ENCODE measurements at places on chromosomes 3 and 15. TPM values are rescaled to one million over a fixed set of nuclear protein-coding genes. Genes with fewer than 3 reads are reported as not detected.

Gene ZNF80
- 2.3 TPM for total RNA-seq

DNA sequence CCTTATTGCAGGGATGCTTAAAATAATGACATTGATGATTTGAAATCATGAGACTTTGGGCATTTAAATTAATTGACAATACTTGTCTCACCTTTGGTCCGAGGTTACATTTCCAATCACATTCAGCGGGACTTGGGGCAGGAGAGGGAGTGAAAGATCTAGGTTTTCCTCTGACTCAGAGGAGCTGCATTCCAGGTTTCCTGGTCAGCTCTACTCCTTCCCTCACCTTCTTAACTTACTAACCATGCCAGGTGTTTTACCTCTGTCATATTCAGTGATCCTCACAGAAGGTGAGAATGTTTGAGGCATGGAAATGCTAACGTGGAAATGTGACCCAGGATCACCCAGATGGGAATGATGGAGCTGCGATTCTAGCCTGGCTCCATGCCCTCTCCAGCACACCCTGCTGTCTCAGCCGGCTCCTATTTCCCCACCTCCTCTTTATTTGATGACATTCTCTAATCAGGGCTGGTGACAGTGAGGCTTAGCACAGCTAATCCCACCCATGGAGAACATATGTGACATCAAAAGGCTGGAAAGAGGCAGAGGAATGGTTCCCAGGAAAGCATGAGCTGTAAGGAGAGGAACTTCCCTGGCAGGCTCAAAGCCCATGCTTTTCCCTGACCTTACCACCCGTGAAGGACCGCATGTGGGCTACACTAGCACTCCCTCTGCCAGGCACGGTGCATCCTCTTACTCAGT, 38.7 kb downstream of the THSD4 start:
- no peaks in the 10 kb centered on the region for H3K27me3 ChIP-seq
- H3K27ac ChIP-seq: no peak overlapping the region
- H3K4me1 ChIP-seq: no peaks in the 10 kb centered on the region
- H3K36me3 ChIP-seq: no peaks in the 10 kb centered on the region
- no peak for DNase-seq

- H3K4me3 ChIP-seq: peak overlapping the region; percentile 44
- peak; percentile 76 for DNase-seq
- H3K27ac ChIP-seq: peak overlapping the region; percentile 88
- H3K4me1 ChIP-seq: peaks cover 32% of the 10 kb centered on the region
These were observed 960 bp upstream of the KLF13 start for GRCh38 chr15:31325595-31326155.

Gene GOLGA8S
- total RNA-seq: 2.8 TPM

DNA sequence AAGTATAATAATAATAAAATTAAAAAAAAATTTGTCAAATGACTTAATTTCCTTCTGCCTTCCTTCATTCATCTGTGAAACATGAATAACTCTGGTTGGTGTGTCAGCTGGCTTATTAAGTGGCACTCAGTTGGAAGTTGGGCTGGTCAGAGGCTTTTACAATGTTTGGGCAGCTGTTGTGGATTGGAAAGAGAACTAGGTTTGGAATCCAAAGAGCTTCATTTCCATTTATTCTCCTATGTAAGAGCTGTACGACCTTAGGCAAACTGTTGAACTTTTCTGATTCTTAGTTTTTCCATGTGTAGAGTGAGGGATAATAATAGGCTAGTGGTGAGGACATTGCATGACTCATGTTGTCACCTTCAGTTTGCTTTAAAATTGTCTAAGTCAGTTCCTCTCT, 606.7 kb downstream of the PDCD6IP start:
- no peaks in the 10 kb centered on the region for H3K27me3 ChIP-seq
- no peak overlapping the region for H3K4me3 ChIP-seq
- no peaks in the 10 kb centered on the region for H3K4me1 ChIP-seq

- H3K36me3 ChIP-seq: no peaks in the 10 kb centered on the region
- H3K27me3 ChIP-seq: no peaks in the 10 kb centered on the region
- DNase-seq: no peak
- H3K4me1 ChIP-seq: no peaks in the 10 kb centered on the region
- H3K4me3 ChIP-seq: no peak overlapping the region
These were observed 344.3 kb upstream of the UMPS start for GRCh38 chr3:124385996-124386395.

DNA sequence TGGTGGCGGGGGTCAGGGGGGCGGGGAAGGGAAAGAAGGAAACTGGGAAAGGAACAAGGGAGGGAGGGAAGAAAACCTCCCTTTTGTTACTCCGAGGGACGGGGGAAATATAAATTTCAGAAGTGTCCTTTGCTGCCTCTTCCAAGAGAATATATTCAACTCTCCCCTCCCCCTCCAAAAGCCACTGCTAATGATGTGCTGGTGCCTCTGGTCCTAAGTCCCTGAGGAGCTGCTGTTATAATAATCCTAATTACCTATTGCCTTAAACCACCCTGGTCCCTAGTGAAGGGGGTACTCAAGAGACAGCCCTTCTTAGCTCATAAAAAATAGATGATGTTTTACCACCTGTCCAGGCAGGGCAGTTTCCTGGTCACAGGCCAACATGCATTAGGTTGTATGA, 118.3 kb upstream of the TRIM42 start:
- H3K27ac ChIP-seq: no peak overlapping the region
- DNase-seq: no peak
- H3K27me3 ChIP-seq: no peaks in the 10 kb centered on the region

Gene ZNF774
- total RNA-seq: 0.70 TPM

- DNase-seq: no peak
- H3K4me3 ChIP-seq: no peak overlapping the region
- no peaks in the 10 kb centered on the region for H3K36me3 ChIP-seq
- no peak overlapping the region for H3K27ac ChIP-seq
- H3K4me1 ChIP-seq: no peaks in the 10 kb centered on the region
These were observed 316.6 kb downstream of the NTRK3 start for GRCh38 chr15:87939848-87940457.

Gene PLCB2
- 432 TPM for total RNA-seq

DNA sequence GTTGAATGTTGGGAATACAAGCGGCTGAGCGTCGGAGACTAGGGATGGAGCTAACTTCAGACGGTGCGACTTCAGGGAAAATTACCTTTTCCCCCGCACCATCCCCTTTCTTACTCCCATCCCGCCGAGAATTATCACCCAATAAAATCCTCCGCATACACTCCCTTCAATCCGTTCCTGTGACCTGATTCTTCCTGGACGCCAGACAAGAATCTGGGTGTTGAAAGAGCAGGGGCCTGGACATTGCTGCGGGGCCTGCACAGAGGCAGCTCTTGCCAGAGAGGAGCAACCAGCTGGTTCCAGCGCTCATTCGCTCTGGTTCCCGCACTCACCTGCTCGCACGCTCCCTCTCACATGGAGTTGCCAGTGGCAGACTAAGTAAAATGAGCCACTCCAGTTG, 241.9 kb downstream of the ALCAM start:
- no peak overlapping the region for H3K4me3 ChIP-seq
- H3K4me1 ChIP-seq: no peaks in the 10 kb centered on the region
- no peaks in the 10 kb centered on the region for H3K36me3 ChIP-seq
- DNase-seq: no peak

DNA sequence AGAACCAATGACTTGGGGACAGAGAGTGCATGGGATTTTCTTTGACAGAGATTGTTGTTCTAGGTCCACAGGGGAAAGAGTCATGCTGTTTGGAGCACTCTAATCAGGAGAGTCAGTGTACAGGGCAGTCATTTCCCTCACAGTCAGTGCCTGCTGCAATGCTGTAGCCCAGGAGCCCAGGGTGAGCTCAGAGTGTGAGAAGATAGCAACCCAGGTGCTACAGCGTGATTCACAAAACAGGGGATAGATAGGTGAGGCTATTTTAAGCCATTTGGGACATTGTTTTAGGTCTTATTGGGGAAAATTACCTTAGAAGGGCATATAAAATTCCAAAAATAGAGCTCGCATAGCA, 37.3 kb downstream of the LNP1 start:
- no peak for DNase-seq
- H3K36me3 ChIP-seq: no peaks in the 10 kb centered on the region
- H3K27me3 ChIP-seq: no peaks in the 10 kb centered on the region

GRCh38 chr3:20095470-20095869, 55.2 kb downstream of the KAT2B start:
- peaks cover 4% of the 10 kb centered on the region for H3K4me1 ChIP-seq
- no peak overlapping the region for H3K4me3 ChIP-seq
- peaks cover 35% of the 10 kb centered on the region for H3K36me3 ChIP-seq
- no peak for DNase-seq

GRCh38 chr15:88647351-88648105, 8.7 kb downstream of the ISG20 start:
- no peaks in the 10 kb centered on the region for H3K27me3 ChIP-seq
- no peak for DNase-seq
- H3K27ac ChIP-seq: peak overlapping the region; percentile 22

DNA sequence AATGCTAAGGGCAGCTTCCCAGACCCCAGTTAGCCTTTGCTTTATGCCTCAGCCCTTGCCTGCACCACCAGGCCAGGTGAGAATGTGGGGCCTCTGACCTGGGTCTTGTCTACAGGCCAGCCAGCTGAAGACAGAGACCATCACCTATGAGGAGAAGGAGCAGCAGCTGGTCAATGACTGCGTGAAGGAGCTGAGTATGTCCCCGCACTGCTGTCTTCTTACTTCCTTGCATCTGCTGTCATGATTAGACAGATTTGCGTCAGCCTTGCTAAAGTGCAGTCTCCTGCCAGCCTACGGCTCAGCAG, 74.6 kb downstream of the CCK start:
- no peak for DNase-seq
- no peak overlapping the region for H3K4me3 ChIP-seq
- peaks cover 19% of the 10 kb centered on the region for H3K36me3 ChIP-seq

Gene GUCA1C
- not detected for total RNA-seq

- no peak for DNase-seq
- no peak overlapping the region for H3K27ac ChIP-seq
- H3K4me3 ChIP-seq: no peak overlapping the region
- no peaks in the 10 kb centered on the region for H3K4me1 ChIP-seq
- no peaks in the 10 kb centered on the region for H3K27me3 ChIP-seq
These were observed 69.7 kb upstream of the SETMAR start for GRCh38 chr3:4233488-4233887.

DNA sequence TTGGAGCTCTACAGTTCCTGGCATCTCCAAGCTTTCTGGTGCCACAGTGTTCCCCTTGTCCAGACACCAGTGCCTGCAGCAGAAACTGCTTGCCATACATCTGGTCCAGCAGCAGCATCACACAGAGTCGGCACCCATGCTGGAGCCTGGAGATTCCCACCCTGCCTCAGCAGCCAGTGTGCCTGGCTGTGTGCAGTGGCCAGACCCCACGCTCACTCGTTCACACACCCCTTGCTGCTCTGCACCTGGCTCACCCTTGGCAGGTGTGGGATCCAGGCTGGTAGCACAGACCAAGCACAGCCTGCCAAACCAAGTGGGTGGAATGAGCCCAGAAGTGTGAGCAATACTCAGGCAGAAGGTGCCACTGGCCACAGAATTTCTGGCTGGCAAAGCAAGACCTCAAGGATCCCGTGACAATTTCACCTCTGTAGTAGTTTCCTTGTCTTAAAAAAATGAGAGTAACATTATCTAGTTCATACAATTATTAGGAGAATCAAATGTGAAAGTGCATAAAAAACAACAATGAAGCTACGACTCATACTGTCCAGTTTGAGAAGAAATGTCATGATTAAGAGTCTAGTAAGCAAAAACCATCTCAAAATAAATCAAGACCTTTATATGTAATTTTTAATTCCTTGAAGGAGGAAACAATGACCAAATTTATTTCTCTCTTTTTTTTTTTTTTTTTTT, 22.9 kb upstream of the ZBED2 start:
- no peak overlapping the region for H3K4me3 ChIP-seq
- H3K36me3 ChIP-seq: peaks cover 16% of the 10 kb centered on the region
- DNase-seq: no peak
- no peaks in the 10 kb centered on the region for H3K27me3 ChIP-seq

DNA sequence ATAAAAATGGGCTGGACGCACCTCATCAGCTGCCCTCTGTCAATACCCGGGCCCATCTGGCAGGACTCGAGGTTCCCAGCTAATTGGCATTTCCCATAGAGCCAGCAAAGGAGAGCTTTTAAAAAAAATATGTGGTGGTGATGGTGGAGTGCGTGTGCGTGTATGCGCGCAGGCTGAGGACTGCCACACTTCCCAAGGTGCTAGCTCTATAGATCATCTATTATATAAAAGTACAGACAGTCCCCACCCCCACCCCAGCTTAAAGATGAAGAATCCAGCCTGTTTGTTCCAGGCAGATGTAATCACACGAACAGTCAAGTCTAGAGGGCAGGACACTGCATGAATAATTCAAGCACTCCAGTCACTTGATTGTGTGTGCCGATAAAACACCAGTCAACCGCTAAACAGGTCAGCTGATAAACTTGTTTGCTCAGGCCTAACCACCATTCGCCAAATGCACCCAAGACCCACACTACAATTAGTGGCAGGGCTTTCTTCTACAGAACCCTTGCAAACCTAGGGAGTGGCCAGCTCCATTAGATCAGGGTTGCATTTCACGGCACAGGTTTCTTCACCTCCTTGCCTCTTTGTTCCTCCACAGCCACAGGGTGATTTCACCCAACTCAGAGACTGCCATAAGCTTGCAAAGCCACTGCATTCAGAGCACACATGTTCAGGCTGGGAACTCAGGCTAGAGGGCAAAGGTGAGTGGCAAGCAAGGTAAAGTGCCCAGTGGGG, 5.8 kb downstream of the TLE3 start:
- peaks cover 19% of the 10 kb centered on the region for H3K36me3 ChIP-seq
- peaks cover 55% of the 10 kb centered on the region for H3K4me1 ChIP-seq
- peaks cover 8% of the 10 kb centered on the region for H3K27me3 ChIP-seq
- H3K27ac ChIP-seq: no peak overlapping the region
- no peak overlapping the region for H3K4me3 ChIP-seq

GRCh38 chr15:40037721-40038120, 1.3 kb downstream of the SRP14 start:
- peaks cover 43% of the 10 kb centered on the region for H3K36me3 ChIP-seq
- no peaks in the 10 kb centered on the region for H3K27me3 ChIP-seq
- peaks cover 18% of the 10 kb centered on the region for H3K4me1 ChIP-seq
- peak overlapping the region; percentile 93 for H3K27ac ChIP-seq

DNA sequence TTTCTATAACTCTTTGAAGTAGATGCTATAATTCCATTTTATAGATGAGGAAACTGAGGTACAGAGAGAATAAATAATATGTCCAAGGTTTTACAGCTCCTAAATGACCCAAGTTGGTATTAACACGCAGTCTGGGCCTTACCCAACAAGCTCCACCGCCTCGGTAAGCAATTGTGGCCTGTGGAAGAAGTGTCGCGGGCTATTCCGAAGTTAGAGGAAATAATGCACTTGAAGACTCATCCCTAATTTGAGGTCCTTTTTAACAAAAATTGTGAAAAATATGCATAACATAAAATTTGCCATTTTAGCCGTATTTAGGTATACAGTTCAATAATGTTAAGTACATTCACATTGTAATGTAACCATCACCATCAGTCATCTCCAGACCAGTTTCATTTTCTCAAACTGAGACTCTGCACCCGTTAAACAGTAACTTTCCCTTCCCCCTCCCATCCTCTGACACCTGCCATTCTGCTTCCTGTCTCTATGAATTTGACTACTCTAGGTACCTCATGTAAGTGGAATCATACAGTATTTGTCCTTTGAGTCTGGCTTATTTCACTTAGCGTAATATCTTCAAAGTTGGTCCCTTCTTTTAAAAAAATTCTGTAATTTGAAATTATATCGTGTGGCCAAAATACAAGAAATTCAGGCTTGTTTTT, 18.2 kb downstream of the IDH3A start:
- DNase-seq: no peak
- no peaks in the 10 kb centered on the region for H3K27me3 ChIP-seq
- peaks cover 40% of the 10 kb centered on the region for H3K36me3 ChIP-seq

Gene SHC4
- 0.20 TPM for total RNA-seq

Gene SMCO1
- not detected for total RNA-seq

GRCh38 chr3:32203854-32204253, 34.6 kb upstream of the CMTM8 start:
- no peak overlapping the region for H3K4me3 ChIP-seq
- DNase-seq: no peak
- no peaks in the 10 kb centered on the region for H3K4me1 ChIP-seq
- no peaks in the 10 kb centered on the region for H3K36me3 ChIP-seq
- no peak overlapping the region for H3K27ac ChIP-seq

Gene CLEC3B
- 1.5 TPM for total RNA-seq

Measured in natural killer cell (primary cell).